Natural killer cell (primary cell): ENCODE measurements at places on chromosomes 1 and 21. TPM values are rescaled to one million over a fixed set of nuclear protein-coding genes. Genes with fewer than 3 reads are reported as not detected.

E2F2 gene
- total RNA-seq, result 2.1 TPM

HSD3B2 gene
- not detected for total RNA-seq

SMPDL3B gene
- 0.24 TPM for total RNA-seq

SH2D5 gene
- total RNA-seq, result not detected

OR2L13 gene
- not detected for total RNA-seq

FAM177B gene
- total RNA-seq, result not detected

FAM167B gene
- 0.80 TPM for total RNA-seq

VHLL gene
- total RNA-seq, result 0.42 TPM

SPRR1B gene
- not detected for total RNA-seq

KIF26B gene
- 0.18 TPM for total RNA-seq

PLA2G2A gene
- not detected for total RNA-seq

SNX7 gene
- not detected for total RNA-seq

RAB25 gene
- total RNA-seq, result 0.82 TPM

TEDDM1 gene
- not detected for total RNA-seq

LMOD1 gene
- not detected for total RNA-seq

DNA sequence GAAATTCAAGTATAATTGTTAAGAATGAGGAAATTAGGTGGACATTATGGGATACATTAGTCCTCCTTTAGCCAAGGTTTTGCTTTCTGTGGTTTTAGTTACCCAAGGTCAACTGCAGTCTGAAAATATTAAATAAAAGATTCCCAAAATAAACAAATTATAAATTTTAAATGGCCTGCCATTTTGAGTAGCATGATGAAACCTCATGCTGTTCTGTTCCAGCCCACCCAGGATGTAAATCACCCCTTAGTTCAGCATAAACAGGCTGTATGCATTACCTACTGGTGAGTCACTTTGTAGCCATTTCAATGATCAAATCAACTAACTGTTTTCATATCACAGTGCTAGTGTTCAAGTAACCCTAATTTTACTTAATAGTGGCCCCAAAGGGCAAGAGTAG, 132.5 kb upstream of the LYPLAL1 start:
- H3K36me3 ChIP-seq, result no peaks in the 10 kb centered on the region
- H3K27me3 ChIP-seq, result no peaks in the 10 kb centered on the region
- no peaks in the 10 kb centered on the region for H3K4me1 ChIP-seq

DNA sequence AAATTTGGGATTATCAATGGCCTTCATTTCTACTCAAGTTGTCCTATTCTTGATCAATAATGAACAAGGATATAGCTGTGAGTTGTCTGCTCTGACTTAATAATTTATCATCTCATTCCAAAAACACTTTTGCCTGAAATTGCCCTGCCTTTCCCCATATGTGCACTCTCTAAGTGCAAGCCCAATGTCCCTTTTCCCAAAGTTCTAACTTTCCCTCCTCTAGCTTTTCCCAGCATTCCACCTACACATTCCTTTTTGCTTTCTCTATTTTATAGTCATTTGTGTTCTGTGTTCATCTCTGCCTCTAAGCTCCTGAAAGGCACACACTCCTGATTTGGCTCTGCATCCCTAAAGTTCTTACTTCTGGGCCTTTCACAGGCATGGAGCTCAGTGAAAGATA, 34.7 kb downstream of the SUSD4 start:
- H3K36me3 ChIP-seq, result no peaks in the 10 kb centered on the region
- no peak overlapping the region for H3K27ac ChIP-seq
- no peaks in the 10 kb centered on the region for H3K27me3 ChIP-seq

DNA sequence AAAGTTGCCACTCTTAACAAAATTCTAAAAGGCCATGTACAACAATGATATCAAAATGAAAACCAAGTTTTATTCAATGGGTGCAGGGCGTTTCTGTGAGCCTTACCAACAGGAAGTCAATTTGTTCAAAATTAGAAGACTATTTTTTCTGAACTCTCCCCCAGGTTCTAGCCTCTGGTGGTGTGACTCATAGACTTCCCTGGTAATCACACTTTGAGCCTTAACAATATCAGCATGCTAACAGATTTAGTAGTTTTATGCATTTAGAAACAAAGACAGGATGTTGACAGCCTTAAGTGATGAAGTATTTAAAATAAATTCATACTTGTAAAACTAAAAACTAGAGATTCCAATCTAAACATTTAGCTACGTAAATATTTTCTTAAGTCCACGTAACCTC, 88.4 kb downstream of the LRRC8C start:
- no peaks in the 10 kb centered on the region for H3K27me3 ChIP-seq
- no peaks in the 10 kb centered on the region for H3K36me3 ChIP-seq
- H3K27ac ChIP-seq, result peak overlapping the region; percentile 84
- no peak overlapping the region for H3K4me3 ChIP-seq
- H3K4me1 ChIP-seq, result peaks cover 30% of the 10 kb centered on the region

DNA sequence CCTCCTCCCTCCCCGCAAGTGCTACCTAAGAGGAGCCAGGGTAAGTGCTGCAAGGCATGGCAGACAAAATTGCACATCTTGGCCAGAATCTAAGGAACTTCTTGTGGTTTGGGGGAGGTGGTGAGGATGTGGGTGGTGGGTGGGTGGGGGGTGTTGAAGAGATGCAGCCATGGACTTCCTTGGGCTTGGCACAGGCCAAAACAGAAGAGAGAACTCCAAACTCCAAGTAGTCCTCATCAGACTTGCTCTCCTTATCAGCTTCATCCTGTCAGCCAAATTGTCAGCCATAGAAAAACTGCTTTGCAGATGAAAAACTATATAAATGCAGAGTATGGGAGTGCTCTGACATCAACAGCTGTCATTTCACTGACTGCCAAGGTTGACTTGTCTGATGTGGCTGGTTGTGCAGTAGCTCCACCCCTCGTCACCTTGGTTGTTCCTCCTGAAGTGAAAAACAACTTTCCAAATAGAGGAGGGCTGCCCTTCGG, 7.1 kb downstream of the AMIGO1 start:
- H3K27me3 ChIP-seq, result no peaks in the 10 kb centered on the region
- H3K36me3 ChIP-seq, result peaks cover 21% of the 10 kb centered on the region

GRCh38 chr1:6601049-6601922, 1.4 kb downstream of the KLHL21 start:
- peak overlapping the region; percentile 82 for H3K4me3 ChIP-seq
- H3K27me3 ChIP-seq, result no peaks in the 10 kb centered on the region
- H3K36me3 ChIP-seq, result peaks cover 17% of the 10 kb centered on the region
- peak; percentile 71 for DNase-seq

- no peak overlapping the region for H3K4me3 ChIP-seq
- peaks cover 5% of the 10 kb centered on the region for H3K4me1 ChIP-seq
- H3K27ac ChIP-seq, result no peak overlapping the region
- peaks cover 13% of the 10 kb centered on the region for H3K27me3 ChIP-seq
Measured at GRCh38 chr1:46449223-46450159, 40.1 kb upstream of the DMBX1 start.

- H3K27ac ChIP-seq, result no peak overlapping the region
- no peaks in the 10 kb centered on the region for H3K27me3 ChIP-seq
- H3K36me3 ChIP-seq, result peaks cover 20% of the 10 kb centered on the region
- H3K4me1 ChIP-seq, result no peaks in the 10 kb centered on the region
- no peak overlapping the region for H3K4me3 ChIP-seq
Measured at GRCh38 chr1:16991571-16991970, 11.2 kb upstream of the MFAP2 start.

DNA sequence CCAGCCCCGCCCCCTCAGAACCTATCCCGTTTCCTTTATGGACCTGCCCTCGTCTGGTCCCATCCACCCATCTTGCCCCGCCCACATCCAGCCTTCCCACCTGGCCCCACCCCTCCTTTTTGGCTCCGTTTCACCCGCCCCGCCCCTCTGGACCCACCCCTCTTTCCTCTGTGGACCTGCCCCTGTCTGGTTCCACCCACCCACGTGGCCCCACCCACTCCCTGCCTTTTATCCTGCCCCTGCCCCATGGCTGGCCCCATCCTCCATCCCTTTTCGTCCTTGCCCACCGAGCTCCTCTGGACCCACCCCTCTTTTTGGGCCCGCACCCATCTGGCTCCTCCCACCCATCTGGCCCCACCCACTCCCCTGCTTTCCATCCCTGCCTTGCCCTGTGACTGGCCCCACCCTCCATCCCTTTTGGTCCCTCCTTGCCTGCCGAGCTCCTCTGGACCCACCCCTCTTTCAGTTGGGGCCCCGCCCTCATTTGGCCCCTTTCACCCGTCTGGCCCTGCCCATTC, 177.3 kb downstream of the CAMTA1 start:
- no peaks in the 10 kb centered on the region for H3K36me3 ChIP-seq
- no peak for DNase-seq
- H3K27ac ChIP-seq, result no peak overlapping the region
- H3K4me1 ChIP-seq, result peaks cover 18% of the 10 kb centered on the region
- peaks cover 7% of the 10 kb centered on the region for H3K27me3 ChIP-seq

- H3K36me3 ChIP-seq, result no peaks in the 10 kb centered on the region
- H3K4me3 ChIP-seq, result no peak overlapping the region
- H3K27ac ChIP-seq, result no peak overlapping the region
- H3K27me3 ChIP-seq, result no peaks in the 10 kb centered on the region
Measured at GRCh38 chr1:23475134-23475628, 8.8 kb downstream of the ASAP3 start.

GRCh38 chr1:161185282-161185682, 8.0 kb upstream of the B4GALT3 start:
- peak; percentile 93 for DNase-seq
- peaks cover 72% of the 10 kb centered on the region for H3K4me1 ChIP-seq
- no peak overlapping the region for H3K4me3 ChIP-seq
- peak overlapping the region; percentile 83 for H3K27ac ChIP-seq

GRCh38 chr1:176225911-176226310, 18.8 kb upstream of the COP1 start:
- DNase-seq, result no peak
- no peaks in the 10 kb centered on the region for H3K36me3 ChIP-seq
- H3K27me3 ChIP-seq, result no peaks in the 10 kb centered on the region
- H3K4me1 ChIP-seq, result no peaks in the 10 kb centered on the region

GRCh38 chr1:205678286-205679111, 1.8 kb downstream of the SLC45A3 start:
- H3K4me3 ChIP-seq, result no peak overlapping the region
- no peak overlapping the region for H3K27ac ChIP-seq
- H3K4me1 ChIP-seq, result peaks cover 14% of the 10 kb centered on the region
- H3K36me3 ChIP-seq, result no peaks in the 10 kb centered on the region
- no peak for DNase-seq

DNA sequence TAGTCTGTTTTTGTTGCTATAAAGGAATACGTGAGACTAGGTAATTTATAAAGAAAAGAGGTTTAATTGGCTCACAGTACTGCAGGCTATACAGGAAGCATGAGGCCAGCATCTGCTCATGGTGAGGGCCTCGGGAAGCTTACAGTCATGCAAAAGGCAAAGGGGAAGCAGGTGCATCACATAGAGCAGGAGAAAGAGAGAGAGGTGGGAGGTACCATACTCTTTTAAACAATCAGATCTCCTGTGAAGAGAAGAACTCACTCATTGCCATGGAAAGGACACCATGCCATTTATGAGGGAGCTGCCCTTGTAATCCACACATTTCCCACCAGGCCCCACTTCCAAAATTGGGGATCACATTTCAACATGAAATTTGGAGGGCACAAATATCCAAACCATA, 12.7 kb downstream of the PPP1R12B start:
- no peaks in the 10 kb centered on the region for H3K36me3 ChIP-seq
- no peak overlapping the region for H3K27ac ChIP-seq
- no peak overlapping the region for H3K4me3 ChIP-seq
- no peaks in the 10 kb centered on the region for H3K4me1 ChIP-seq
- no peaks in the 10 kb centered on the region for H3K27me3 ChIP-seq

GRCh38 chr1:19814244-19814661, 830 bp downstream of the RNF186 start:
- H3K4me1 ChIP-seq, result no peaks in the 10 kb centered on the region
- no peak overlapping the region for H3K4me3 ChIP-seq
- H3K27ac ChIP-seq, result no peak overlapping the region
- H3K36me3 ChIP-seq, result no peaks in the 10 kb centered on the region
- no peak for DNase-seq

GRCh38 chr1:59514061-59514909, 217.4 kb downstream of the FGGY start:
- no peak overlapping the region for H3K27ac ChIP-seq
- no peak for DNase-seq
- H3K36me3 ChIP-seq, result peaks cover 6% of the 10 kb centered on the region
- H3K4me1 ChIP-seq, result no peaks in the 10 kb centered on the region
